ENCODE measurements at places on chromosomes 16 and 17.

GRCh38 chr17:48055531-48056245, 7.5 kb downstream of the NFE2L1 start:
- DNase-seq = no peak

- no peak for DNase-seq
Observed at GRCh38 chr16:11126399-11127054, 129.5 kb downstream of the SOCS1 start.

GRCh38 chr16:68296291-68296690, 14.5 kb downstream of the SLC7A6OS start:
- DNase-seq = no peak

DNA sequence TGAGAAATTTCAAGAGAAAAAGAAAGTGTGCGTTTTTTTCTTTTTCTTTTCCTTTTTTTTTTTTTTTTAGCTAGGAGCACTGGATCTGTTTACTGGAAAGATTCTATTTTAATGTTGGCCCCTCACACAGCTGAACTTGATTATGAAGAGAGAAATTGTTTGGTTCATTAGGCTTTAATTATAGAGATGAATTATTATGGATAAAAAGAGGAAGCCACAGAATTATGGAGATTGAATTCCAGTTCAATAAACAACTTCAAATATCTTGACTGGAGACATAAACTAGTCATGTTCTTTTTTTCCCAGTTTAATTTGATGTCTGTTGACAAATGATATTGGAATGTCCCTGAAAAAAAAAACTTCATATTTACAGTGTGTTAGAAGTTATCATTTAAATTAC, 152.0 kb upstream of the HS3ST3A1 start:
- DNase-seq = no peak

DNA sequence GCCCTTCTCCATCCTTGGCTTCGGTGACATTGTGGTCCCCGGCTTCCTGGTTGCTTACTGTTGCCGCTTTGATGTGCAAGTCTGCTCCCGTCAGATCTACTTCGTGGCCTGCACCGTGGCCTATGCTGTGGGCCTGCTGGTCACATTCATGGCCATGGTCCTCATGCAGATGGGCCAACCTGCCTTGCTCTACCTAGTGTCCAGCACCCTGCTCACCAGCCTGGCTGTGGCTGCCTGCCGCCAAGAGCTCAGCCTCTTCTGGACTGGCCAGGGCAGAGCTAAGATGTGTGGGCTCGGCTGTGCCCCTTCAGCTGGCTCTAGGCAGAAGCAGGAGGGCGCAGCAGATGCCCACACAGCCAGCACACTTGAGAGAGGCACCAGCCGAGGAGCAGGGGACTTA, 1.5 kb downstream of the SPPL2C start:
- no peak for DNase-seq

- no peak for DNase-seq
Observed at GRCh38 chr16:75377729-75378386, 55.4 kb downstream of the CFDP1 start.

GRCh38 chr16:76035689-76036088, 241.5 kb upstream of the CNTNAP4 start:
- DNase-seq = no peak

GRCh38 chr16:58152246-58152868, 23.2 kb upstream of the CFAP20 start:
- no peak for DNase-seq

DNA sequence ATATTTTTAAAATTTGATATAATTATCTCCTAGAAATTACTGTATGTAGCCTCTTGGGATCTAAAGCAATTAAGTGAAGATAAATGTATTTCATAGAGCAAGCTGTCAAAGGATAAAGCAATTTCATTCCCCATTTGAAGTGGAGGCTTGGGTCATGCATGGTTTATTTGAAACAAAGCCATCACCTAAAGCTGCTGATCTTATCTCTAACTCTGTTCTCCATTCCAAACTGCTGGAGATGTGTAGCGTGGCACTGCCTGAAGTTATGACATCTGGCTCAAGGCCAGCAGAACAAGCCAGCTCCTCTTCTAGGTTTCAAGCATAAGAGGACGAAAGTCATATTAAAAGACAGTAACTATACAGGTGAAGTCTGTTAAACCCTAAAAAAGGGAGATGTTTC, 83.9 kb downstream of the HIC1 start:
- DNase-seq = no peak

DNA sequence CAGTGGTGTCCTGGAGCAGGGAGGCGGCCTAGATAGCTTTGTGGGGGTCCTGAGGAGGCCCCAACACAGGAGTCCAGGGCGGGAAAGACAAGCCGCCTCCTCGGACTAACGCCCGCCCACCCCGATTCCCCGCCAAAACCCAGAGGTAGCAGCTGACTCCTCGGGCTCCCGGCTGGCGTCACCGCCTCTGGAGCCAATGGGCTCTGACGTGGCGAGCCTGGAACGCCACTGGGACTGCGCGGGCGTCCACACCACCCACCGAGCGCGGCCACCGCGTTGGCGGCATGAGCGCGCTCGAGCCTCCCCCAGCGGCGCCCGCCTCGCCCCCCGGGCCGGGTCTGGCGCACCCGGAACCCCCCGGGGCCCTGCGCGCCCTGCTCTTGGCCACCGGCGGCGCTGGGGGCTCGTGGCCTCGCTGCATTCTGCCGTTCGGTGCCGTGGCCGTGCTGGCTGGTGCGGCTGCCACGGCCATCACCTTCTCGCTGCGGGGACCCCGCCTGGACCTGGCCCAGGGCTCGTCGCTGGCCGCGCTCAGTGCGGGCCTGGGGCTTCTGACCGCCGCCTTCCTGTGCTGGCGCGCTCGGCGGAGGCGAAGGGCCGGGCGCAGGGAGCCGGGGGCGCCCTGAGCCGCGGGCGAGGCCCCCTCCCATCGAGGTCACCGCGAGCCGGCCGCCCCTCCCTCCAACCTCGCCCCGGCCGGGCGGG, 3.4 kb upstream of the NTN3 start:
- DNase-seq = no peak

DNA sequence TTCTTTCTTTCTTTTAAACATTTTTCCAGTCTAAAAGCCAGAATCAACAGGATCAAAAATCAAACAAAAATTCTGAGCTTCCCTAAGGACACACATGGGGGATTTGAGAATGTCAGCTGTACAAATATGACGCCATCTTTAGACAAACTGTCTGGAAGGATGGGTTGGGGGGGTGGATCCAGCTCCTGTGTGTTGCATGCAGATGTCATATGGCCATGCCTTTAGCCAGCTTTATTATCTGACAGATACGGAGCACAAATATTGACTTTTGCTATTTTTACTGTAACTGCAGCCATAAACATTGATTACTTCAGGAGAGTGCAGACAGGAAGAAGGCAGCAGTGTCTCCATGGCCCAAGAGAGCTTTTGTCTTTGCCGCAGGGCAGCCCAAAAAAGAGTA, 279.4 kb upstream of the ELAC2 start:
- no peak for DNase-seq

DNA sequence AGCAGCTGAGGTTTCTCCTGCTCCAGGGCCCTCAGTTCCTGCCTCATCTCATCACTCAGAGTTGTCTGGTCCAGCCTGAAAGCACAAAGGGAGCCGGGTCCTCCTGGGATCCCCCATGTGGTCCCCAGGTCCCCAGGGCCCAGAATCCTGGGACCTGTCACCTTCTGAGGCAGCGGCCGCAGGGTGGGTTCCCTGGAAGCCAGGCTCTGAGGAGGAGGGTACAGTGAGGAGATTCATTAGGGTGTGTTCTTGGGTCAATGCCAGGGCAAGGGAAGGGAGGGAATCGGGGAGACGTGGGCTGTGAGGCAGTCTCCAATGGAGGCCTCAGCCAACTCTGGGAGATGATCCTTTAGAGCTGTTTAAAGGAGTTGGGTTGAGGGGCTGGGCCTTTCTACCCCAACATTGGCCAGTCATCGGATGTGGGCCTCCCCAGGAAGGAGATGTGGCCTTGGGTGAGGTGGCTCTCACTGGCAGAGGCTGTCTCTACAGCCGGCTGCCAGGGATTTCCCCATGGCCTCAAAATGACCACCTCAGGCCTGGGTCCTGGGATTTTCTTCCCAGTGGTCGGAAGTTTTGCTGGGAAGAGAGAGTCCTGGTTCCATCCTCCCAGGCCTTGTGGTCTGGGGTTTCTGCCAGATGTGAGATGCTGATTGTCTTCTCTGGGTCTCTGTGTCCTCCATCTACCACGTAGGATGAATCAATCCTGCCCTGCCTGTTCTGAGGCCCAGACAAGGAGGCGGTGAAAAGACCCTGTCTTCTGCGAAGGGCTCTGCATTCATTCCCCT, 47.3 kb downstream of the NLRP1 start:
- no peak for DNase-seq

DNA sequence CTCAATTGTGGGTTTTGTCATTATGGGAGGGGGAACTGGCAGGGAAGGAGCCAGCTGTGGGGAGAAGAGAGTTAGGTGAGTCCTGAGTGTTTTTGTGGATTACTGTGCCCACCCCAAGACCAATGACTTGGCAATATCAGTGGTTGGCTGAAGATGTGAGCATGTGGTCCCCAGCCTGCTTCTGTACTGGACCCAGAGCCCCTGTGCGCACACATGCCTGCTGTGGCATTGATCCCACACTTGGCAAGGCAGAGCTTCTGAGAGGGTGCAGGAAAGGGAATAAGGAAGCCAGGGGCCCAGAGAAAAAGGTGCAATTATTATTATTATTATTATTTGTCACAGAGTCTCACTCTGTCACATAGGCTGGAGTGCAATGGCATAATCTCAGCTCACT, 1.3 kb downstream of the PRAC1 start:
- DNase-seq = no peak

GRCh38 chr16:65772134-65772732, 594.3 kb upstream of the CDH5 start:
- no peak for DNase-seq

- DNase-seq = no peak
Observed at GRCh38 chr17:5003214-5003867, 5.6 kb downstream of the KIF1C start.

DNA sequence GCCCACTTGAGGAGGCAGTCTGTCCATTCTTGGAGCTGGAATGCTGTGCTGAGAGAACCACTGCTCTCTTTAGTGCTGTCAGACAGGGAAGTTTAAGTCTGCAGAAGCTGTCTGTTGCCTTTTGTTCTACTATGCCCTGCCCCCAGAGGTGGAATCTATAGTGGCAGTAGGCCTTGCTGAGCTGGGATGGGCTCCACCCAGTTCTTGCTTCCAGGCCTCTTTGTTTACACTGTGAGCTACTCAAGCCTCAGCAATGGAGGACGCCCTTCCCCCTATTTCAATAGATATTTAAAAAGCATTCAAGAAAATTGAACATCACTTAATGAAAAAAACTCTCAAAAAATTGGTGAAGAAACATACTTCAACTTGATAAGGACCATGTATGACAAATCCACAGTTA, 313.5 kb downstream of the PHKB start:
- no peak for DNase-seq

- no peak for DNase-seq
Observed at GRCh38 chr17:10420811-10421210, 939 bp downstream of the MYH8 start.

DNA sequence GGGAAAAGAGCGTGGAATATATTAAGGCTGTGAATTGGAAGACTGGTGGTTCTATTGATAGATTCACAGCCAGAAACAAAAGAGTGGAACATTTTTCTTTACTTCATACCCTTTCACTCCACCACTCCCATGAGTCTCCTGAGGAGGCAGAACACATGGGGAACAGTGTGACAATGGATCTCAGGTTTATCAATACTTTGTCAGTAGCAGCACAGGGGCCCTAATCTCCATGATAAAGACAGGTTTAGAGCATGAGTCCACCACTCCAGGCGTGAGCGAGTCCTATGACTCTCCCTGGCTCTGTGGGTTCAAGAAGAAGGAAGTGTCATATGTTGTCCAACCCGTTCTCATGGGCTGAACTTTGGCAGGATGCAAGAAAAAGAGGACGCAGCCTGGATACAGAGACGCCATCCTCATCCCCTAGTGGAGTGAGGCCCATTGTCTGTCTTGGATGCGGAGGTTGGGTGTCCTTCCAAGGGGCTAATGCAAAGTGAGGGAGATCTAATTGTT, 361.2 kb downstream of the TMEM114 start:
- DNase-seq = no peak

- no peak for DNase-seq
Observed at GRCh38 chr16:67245186-67245585, 2.1 kb downstream of the FHOD1 start.

DNA sequence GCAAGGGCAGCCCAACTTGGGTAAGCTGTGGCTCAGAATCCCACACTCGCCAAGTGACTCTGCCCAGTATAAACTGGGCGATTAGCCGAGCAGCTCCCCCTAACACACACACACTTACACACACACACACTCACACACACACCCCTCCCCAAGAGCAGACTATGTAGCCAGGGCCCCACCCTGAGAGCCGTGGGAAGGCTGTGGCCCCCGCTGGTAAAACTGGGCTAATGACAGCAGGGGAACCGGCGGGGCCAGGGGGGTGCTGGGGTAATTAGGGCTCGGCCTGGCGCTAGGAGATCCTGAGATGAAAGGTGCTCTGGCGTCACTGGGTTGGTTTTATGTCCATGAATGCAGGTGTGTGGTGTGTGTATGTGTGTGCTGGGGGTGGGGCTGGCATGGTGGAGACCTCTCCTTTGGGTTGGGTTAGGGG, 1.1 kb upstream of the THRA start:
- DNase-seq = no peak

- DNase-seq = no peak
Observed at GRCh38 chr17:83187782-83188311, 108.4 kb downstream of the METRNL start.

DNA sequence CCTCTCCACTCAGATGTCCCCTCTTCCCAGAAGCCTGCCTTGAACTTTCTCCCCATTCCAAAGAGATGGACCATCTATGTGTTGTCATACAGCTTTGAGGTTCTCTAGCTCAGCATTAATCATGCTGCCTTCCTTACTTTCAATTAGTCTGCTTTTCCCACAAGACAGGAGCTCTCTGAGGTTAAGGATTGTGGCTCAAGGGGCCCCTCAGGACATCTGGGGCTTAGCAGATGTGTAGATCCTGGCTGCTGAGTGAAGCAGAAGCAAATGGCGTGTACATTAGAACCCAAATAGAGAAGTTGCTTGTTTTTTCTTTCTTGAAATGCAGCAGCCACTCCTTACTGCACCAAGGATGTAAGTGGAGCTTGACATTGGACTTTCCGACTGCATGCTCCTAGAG, 330.5 kb upstream of the TNRC6C start:
- no peak for DNase-seq

GRCh38 chr17:4478318-4478830, 20.3 kb upstream of the SPNS2 start:
- DNase-seq = no peak

DNA sequence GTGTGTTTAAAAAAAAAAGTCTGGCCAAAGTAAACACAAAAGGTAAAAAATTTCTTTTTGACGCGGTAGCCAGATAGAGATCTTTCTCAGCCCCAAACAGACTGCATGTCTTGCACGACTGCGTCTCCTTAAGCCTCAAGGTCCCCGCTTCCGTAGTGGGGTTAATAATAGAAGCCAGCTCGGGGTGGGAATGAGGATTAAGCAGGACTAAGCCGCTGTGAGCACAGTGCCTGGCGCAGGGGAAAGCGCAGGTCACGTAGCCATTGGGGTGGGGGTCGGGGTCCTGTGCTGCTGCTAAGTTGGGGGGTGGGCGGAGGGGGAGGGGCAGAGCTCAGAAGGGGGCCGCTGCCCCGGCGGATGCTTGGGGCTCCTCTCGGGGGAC, 521 bp downstream of the GGA2 start:
- DNase-seq = no peak

- DNase-seq = no peak
Observed at GRCh38 chr17:45974916-45975630, 24.0 kb upstream of the STH start.

All from KG1 (cell line).